Stimulated activated CD8-positive, alpha-beta memory T cell treated with anti-CD3 and anti-CD28 coated beads, Interleukin-2, amount 100 ng/mL, for 48 hours (primary cell): ENCODE measurements at places on chromosomes 16 and 17.

- no peak for DNase-seq
Measured at GRCh38 chr17:81011951-81012350, 20.3 kb downstream of the CHMP6 start.

- no peak for DNase-seq
Measured at GRCh38 chr16:15601212-15601879, 41.6 kb downstream of the MARF1 start.

DNA sequence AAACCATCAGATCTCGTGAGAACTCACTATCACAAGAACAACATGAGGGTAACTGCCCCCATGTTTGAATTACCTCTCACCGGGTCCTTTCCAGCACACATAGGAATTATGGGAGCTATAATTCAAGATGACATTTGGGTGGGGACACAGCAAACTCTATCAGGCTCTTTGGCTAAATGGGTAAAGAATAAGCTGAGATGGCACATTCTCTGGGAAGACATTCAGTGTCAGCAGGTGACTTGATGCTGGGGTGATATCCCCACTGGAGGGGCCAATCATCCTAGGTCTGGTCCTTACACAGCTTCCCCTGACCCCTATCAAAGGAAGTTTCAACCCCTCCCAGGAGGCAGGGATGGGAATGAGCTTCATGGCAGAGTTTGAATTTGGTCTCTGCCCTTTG, 664.0 kb upstream of the EEF2KMT start:
- DNase-seq = no peak

- DNase-seq = no peak
Measured at GRCh38 chr16:10368969-10369551, 16.8 kb upstream of the ATF7IP2 start.

GRCh38 chr16:66662445-66663194, 33.9 kb downstream of the CMTM4 start:
- DNase-seq = no peak

DNA sequence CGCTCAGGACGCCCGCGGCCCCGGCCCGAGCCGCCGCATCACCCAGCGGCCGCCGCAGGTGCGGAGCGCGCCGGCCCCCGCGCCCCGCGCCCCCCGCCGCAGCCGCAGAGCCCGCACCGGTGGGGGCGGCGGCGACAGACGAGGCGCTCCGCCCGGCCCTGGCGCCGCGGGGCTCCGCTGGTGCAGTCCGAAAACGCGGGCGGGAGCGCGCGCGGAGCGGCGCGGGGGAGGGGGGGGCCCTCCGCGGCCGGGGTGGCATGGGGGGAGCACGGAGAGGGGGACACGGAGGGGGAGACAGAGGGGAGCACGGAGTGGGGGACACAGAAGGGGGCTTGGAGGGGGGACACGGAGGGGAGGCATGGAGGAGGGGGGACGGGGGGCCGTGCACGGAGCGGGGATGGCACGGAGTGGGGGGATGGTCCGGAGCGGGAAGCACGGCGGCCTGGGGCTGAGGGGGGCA, at the start of gene AATK:
TSS of gene AATK (minus strand) at position 189 of the 460 bp plus-strand sequence. CDS start 229 bp downstream, outside the sequence.
- DNase-seq = no peak

DNA sequence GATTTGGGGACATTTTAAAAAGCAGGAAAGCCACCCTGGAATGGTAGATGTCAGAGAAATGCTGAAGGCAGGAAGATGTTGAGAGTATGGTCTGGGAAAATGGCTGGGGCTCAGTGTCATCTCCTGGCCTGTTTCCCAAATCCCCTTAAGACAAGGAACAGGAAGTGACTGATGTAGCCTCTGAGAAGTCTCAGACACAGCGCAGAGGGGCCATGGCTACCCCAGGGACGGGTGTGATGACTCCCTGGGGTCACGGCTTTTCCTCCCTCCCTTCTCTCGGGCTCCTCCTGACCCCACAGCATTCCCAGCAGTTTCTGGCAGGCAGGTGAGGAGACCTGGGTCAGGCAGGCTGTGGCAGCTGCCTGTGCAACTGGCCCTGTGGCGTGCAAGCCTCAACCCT, 45.4 kb downstream of the RAP1GAP2 start:
- no peak for DNase-seq
